CD4-positive, alpha-beta memory T cell (primary cell): ENCODE measurements at places on chromosomes 12 and 14. TPM values are rescaled to one million over a fixed set of nuclear protein-coding genes. Genes with fewer than 3 reads are reported as not detected.

DNA sequence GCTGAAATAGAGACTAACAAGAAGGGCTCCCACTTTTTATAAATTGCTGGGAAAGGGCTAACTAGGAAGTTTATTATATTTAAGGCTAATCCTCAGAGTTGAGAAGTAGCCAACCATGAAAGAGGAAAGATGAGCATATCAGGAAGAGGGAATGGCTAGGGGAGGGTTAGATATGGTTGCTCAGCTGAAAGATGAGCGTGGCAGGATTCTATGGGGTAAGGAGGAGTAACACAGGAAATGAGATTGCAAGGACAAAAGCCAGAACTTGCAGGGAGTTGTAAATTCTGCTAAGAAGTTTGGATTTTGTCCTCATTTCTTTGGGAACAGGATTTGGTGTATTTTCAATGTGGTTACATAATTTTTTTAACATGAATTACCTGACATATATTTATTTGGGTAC lies 127.4 kb upstream of the ATP2B1 start:
- DNase-seq: no peak

DNA sequence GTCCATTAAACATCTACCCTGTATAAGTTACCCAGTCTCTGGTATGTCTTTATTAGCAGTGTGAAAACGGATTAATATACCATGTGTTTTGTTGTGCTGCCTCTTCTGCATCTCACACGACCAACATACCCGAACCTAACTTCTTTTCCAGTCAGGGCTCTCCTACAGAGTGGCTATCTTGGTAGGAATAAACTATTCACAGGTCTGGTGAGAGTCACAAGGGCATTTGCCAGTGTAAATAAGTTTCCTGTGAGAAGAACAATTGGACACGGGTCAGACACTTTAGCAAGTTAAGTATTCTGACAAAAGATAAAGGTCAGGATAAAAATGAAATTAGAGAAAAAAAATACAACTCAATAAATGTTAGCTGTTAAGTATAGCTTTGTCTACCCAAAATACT lies 60.9 kb downstream of the MYF5 start:
- no peak for DNase-seq

DNA sequence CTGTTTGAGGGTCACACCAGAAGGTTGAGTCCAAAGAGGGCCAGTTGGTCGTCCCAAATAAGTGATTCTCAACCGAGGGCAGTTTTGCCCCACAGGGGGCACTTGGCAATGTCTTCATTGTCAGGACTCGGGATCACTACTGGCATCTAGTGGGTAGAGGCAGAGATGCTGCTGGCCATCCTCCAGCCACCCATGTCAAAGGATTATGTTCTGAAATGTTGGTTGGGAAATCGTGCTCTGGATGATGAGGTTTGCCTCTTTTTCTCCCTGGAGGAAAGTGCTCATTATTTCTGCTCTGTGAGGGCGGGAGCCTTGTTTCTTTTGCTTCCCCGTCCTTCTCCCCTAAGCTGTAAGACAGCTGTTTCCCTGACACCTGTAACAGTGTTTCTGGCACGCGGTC lies 3.6 kb downstream of the ZNF839 start:
- DNase-seq: no peak

DNA sequence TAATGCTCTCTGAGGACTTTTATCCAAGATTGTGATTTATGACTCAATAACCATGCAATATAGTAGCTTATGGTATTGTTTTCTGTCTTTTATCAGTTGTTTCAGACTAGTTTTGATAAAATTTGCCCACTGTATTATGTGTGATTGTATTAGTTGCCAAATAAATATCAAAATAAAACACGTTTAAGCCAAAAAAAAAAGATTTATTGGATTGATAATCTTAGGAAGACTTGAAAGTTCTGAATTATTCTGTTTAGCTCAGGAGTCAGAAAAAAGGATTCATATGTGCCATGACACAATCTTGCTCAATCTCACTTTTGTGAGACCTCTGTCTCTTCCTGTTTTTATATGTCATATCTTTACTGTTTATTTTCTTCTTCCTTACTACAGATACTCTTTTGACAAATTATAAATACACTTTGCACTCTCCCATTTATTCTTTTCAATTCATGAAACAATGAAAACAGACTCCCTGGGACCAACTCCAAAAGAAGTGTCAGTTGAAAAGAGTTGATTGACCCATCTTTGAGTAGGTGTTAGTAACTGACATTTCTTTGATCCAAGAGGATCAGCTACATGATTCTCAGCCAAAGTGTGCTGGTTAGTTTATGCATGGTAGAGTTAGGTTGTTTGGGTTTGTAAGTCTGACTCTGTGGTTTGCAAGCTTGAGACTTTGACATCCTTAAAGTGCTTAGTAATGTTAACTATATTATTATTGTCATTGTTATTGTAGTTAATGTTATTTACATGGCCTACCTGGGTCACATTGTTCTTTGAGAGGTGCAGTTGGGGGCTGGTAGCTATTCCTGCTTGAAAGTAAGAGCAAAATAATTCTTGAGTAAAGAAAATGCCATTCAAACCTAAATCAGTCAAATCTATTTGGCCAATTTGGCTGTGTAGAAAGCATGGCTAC lies 2.5 kb downstream of the OR6C76 start:
- DNase-seq: no peak

GRCh38 chr12:101773650-101774162 lies 34.4 kb upstream of the SYCP3 start:
- peak; percentile 69 for DNase-seq

DNA sequence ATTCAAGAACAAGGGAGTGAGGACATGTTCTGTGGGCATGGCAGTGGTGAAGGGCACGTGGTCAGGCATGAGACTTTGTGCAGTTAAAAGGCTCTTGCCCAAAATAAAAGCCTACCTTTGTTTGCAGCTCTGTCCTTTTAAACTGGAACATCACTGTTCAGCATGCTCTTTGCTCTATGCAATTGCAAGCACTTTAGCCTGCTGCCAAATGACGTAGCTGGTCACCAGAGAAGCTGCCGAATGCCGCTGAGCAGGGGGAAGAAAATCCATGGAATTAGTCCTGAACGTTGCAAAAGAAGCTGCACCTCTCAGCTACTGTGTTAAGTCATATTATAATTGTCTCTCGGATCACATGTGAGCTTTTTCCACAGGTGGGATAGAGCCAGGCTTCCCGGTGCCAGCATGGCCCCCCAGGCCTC lies 176.3 kb upstream of the DIO2 start:
- DNase-seq: no peak

DNA sequence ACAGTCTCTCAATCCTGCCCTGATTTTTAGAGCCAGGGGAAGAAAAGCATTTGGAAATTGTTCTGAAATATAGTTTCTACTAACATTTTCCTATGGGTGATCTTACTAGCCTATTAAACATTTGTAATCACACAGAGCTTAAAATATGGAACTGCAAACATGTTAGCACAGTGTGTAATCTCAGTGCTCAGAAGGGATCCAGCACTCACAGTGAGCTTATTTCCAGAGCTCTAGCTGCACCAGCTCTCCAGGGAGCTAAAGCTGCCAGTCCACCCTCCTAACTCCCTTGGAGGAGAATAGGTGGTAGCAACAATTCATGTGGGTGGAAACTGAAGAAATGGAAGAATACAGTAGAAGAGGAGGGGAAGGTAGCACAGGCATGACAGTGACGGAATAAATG lies 64.9 kb upstream of the SYT1 start:
- no peak for DNase-seq

DNA sequence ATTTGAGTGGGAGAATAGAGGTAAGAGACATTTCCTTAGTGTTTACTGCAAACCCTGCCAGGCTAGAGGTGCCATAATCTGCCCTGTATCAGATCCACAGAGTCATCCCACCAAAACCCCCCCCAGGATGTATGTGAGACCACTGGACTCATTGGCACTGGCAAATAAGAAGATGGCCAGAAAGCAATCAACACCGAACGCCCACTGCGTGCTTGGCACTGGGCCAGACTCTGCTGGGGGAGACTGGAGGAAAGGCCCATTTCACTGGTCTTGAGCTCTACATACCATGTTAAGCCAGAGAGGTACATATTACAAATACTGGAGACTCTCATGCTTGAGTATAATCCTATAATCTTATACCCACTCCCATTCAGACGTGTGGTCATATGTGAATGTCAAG lies 44.0 kb downstream of the SMUG1 start:
- no peak for DNase-seq

GRCh38 chr12:30437044-30437443 lies 258.6 kb downstream of the IPO8 start:
- DNase-seq: no peak

GRCh38 chr12:2547273-2548044 lies 247.3 kb upstream of the FKBP4 start:
- DNase-seq: no peak

- DNase-seq: no peak
Observed at GRCh38 chr14:99675951-99676350, 8.1 kb upstream of the CYP46A1 start.

DNA sequence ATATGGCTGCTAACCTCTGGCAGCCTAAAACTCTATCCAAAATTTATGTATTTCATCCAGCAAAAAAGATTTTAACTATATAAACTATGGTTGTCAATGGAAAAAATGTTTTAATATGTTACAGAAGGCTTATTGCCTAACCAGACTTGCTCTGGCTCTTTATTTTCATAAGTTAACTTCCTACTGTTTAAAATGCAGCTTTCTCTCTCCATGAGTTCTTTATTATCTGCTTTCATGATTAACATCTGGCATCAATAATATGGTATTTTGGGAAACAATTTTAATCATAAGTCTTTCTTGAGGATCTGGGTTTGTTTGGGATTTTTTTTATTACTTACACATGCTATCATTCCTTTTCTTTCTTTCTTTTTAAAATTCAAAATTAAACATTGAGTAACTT lies 20.5 kb downstream of the KERA start:
- DNase-seq: no peak

DNA sequence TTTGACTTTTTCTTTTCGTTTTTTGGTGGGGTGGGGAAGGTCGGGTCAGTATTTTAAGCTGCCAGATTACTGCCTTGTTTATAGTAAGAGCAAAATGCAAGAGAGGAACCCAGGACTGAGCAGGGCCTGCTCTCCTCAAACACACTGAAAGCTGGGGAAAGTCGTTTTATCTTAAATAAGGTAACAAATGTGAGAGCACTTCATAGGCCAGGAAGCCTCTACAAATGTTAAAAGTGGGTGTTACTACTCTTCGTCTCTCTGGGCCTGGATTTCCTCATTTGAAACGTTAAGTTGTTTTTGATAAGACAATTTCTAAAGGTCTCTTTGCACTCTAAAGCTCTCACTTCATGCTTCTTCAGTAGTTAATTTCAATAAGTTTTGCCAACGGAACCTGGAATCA lies 33.8 kb downstream of the PLEKHG7 start:
- no peak for DNase-seq

GRCh38 chr14:104927432-104927816 lies 2.7 kb downstream of the PLD4 start:
- DNase-seq: no peak

The FAM181A gene
- not detected for polyA plus RNA-seq

The IFI27L2 gene
- 87.9 TPM for polyA plus RNA-seq

The CCND2 gene
- 83.3 TPM for polyA plus RNA-seq

The RNASE1 gene
- polyA plus RNA-seq: not detected

The FGD4 gene
- polyA plus RNA-seq: 0.34 TPM
